CD8-positive, alpha-beta T cell (primary cell): ENCODE measurements at places on chromosomes 11 and 22.

DNA sequence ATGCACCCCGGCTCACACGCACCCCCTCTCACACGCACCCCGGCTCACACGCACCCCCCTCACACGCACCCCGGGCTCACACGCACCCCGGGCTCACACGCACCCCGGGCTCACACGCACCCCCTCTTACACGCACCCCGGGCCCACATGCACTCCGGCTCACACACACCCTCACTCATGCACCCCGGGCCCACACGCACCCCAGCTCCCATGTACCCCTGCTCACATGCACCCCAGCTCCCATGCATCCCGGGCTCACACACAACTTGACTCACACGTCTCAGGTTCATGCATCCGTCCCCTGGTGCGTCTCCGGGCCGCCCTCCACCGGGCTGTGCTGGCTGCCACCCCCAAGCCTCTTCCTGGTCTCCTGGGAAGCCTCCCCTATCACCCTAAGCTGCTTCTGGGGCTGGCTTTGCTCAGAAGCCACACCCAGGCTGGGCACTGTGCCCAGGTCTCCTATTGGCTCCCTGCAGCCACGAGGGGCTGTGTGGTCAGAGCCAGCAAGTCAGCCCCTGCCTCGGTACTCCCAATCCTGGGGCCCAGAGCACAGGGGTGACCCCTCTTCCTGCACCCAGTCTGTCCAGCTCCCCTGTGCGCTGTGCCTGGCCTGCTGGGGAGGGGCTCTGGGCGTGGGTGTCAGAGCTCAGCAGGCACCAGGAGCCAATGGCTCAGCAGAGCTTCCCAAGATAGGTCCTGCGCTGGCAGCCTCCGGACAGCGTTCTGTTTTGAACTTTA lies 16.9 kb downstream of the TSPAN4 start:
- no peak for DNase-seq

DNA sequence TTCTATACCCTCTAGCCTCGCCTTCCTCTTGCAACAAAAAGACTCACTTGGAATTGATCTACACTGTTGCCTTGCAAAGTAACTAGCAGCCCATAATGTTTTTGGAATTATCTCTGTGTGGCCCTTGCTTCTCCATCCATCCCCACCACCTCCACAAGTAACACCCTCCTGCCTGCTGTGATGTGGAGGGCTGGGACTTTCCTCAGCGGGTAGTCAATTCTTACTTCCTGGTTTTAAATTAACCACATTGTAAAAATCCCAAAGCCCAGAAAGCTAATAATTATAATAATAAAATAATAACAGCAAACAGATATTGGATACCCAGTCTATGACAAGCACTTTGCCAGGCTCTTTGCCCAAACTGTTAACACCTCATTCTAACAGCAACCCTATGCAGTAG lies 40.8 kb upstream of the GALNT18 start:
- no peak for DNase-seq

DNA sequence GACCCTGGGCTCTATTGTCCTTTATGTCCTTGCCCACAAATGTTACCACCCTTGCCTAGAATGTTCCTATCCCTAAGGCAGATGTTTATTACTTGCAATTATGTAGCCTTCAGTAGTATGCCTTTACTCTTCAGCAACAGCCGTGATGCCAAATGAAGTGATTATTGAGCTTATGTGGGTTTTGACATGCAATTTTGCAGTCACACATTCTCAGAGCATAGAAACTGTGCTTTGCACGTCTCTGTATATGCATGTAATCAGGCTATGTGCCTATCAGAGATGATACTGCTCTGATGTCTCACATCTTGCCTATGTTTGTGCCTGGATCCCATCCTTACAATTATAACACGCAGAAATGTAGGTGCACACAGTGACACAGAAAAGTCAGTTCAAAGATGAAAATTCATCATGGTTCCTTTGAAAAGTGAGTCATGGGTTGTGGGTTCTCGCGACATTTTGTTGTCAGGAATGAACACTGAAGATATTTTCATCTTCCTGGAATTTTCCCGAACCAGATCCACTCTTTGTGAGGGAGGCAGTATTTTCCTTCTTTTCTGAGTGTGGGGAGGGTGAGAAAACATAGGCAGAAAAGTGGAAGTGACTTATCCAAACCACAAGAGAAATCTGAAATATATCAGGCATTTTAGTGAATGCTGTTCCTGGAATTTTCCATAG lies 81.1 kb downstream of the BMAL1 start:
- no peak for DNase-seq

DNA sequence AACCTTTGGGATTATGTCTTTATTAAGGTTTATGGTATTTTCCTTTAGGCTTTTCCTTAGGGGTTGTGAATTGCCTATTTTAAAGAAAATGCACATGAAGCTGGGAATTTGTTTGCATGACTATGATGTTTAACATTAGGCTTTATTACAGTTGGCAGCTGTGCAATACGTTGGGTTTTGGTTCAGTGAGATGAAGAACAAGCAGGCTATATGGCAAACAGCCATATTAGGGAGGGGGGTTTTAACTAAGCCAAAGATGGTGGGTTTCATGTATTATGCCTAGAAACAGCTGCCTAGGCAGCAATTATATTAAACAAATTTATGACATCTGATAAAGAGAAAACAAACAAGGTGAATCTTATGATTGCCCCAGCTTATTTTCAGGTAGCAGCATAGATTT lies 880.8 kb downstream of the FAM181B start:
- no peak for DNase-seq

- no peak for DNase-seq
These were observed 51.0 kb upstream of the GALNT18 start for GRCh38 chr11:11672789-11673188.

DNA sequence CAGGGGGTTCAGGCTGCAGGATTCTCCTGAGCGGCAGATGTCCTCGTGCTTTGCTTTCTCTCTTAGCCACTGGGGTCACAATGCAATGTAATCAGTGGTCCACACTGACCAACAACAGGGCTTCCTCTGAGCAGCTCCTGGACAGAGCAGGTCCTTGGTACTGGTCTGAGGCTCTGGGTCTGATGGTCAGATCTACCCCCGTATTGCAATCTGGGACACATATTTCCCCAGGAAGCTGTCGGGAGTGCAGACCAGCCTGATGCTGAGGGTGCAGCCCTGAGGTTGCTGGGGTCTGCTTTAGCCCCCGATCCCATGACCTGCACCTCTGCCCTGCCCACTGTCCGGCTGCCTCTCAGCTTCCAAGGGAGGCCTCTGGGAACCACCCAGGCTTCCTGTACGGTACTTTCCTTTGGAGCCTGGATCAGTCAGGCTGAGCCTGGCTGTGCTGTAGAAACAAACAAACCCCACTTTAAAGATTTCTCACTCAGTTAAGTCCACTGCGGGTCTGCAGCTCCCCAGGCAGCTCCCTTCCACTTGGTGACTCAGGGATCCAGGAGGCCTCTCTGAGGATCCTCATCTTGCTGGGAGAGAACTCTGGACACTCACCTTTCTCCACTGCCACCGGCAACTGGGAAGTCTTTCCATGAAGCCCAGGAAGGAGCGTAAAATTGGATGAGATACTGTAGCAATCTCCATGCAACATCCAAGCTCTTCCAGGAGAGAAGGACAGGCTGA lies 1046.6 kb downstream of the TBC1D22A start:
- no peak for DNase-seq

DNA sequence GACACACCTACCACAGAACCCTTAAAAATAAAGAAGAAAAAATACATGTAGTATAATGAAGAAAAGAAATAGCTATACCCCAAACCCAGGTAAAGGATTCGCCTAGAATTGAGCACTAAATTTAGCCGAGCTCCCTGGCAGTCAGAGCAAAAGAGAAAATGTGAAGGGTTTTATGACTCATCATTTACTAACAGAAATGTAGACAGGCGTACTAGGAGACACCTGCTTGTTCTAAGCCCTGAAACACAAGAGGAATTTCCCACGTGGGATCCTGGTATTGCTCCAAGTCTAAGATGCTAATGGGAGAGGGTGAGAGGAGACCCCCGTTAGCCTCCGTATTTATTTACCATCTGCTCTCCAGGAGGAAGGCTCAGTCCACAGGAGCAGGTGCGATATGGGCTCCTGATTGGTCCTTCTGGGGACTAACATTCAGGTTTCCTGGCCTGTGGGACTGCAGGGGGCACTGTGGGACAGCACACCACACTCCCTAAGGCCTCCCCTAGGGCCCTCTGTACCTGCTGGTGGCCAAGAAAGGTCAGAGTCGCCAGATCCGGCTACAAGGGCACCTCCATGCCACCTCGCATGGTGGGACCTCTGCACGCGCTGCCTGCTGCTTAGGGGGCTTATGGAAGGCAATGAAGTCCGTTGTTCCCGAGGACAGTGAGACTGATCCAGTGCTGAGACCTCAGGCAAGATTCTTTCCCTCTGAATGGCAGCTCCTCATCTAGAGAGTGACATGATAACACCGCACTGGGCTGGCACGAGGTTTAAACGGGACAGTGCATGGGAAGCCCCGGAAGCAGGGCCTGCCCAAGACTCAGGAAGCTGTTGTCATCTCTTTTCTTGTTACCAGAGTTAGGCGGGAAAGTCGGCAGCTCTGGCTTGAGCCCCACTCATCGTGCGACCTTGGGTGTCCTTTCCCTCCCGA lies 25.8 kb downstream of the KCNC1 start:
- no peak for DNase-seq
